ENCODE measurements at places on chromosomes 6 and 20.

- no peak for DNase-seq
Observed at GRCh38 chr6:56949925-56950495, 4.9 kb upstream of the BEND6 start.

- DNase-seq = no peak
Observed at GRCh38 chr20:8777911-8778310, 291.0 kb upstream of the PLCB4 start.

- DNase-seq = no peak
Observed at GRCh38 chr6:56573624-56574023, 69.1 kb downstream of the DST start.

DNA sequence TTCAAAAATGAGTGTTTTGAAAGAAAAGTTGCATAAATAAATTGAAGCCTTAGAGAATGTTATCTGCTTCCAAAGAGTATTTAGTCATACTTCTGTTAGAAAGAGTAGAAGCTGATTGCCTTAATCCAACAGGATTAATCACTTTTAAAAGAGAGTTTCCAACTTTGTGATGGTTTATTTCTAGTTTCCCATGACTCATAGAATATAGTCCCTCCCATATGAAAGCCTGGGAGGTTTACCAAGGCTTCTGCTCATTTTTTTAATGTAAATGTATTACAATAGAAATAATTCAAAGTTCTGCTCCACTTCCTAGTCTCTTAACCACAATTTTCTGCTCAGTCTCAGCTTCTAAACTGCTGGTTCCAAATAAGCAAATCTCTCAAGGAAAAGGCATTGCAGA is 118.0 kb upstream of the IRAK1BP1 start:
- DNase-seq = no peak

DNA sequence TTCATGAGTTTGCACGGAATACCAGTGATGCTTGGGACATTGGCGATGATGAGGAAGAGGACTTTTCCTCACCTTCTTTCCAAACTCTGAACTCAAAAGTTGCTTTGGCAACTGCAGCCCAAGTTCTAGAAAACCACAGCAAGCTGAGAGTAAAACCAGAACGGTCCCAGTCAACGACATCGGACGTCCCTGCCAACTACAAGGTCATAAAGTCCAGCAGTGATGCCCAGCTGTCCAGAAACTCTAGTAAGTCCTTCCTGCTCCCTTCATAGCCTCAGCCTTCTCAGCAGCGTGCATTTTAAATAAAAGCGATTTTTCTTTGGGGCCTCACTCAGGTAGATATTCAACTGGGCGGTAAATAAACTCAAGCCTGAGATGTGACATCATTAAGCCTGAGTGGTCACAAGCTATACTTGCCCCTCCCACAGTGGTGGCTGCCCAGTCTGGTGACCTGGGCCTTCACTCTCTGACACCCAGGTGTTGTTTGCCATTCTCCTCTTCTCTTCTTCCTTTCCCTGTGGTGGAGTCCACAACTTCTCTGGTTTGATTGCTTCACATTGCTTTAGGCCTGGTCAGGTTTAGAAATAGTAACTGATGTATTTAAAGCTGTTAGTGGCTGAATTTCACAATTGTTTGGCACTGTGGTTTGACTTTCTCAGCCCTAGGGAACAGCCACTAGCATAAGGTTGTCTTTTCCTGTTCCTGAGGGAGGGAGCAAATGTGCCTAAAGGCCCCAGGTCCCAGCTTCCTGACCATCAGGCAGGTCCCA is 21.6 kb upstream of the TMEM217 start:
- no peak for DNase-seq

- DNase-seq = no peak
Observed at GRCh38 chr20:56579301-56579710, 46.3 kb downstream of the FAM209B start.

GRCh38 chr6:161561908-161562307 is 288.0 kb upstream of the AGPAT4 start:
- no peak for DNase-seq

GRCh38 chr20:3710011-3710466 is 2.4 kb downstream of the SIGLEC1 start:
- no peak for DNase-seq

GRCh38 chr20:21229163-21229562 is 74.0 kb upstream of the XRN2 start:
- no peak for DNase-seq

- no peak for DNase-seq
Observed at GRCh38 chr6:145080651-145081050, 654.7 kb downstream of the EPM2A start.

DNA sequence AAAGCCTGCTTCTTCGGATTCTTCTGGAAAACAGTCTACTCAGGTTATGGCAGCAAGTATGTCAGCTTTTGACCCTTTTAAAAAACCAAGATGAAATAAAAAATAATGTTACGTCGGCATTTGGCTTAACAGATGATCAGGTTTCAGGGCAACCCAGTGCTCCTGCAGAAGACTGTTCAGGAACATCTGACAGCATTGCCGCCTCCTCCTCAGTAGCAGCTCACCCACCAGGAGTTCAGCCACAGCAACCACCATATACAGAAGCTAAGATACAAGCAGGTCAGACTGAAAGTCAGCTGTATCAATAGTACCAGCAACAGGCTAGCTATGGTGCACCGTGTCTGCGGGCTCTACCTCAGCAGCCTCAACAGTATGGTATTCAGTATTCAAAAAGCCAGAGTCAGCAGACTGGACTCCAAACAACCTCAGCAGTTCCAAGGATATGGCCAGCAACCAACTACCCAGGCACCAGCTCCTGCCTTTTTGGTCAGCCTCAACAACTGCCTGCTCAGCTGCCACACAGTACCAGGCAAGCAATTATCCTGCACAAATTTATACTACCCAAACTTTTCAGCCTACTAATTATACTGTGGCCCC is 51.9 kb downstream of the BTBD9 start:
- DNase-seq = no peak

DNA sequence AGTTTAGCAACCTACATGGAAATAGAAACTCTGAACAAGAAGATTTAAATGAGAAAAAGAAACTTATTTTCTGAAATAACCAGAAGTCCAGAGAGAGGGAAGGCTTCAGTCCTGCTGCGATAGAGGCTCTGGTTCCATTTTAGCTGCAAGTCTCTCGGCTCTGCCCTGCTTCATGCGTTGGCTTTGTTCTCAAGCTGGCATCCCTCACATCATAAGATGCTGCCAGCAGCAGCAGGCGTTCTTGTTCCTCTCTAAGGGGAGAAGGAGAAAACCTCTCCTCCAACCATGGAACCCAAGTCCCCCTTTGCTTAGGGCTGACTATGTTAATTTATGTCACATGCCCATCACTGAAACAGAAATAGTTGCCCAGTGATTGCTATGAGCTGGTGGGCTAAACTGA is 46.4 kb upstream of the PMEPA1 start:
- DNase-seq = no peak
